ENCODE measurements at places on chromosomes 3 and 15. TPM values are rescaled to one million over a fixed set of nuclear protein-coding genes. Genes with fewer than 3 reads are reported as not detected.

GRCh38 chr15:94253742-94254141 lies 22.4 kb downstream of the MCTP2 start:
- no peak for DNase-seq

LIPC gene
- total RNA-seq = 12.9 TPM

DNA sequence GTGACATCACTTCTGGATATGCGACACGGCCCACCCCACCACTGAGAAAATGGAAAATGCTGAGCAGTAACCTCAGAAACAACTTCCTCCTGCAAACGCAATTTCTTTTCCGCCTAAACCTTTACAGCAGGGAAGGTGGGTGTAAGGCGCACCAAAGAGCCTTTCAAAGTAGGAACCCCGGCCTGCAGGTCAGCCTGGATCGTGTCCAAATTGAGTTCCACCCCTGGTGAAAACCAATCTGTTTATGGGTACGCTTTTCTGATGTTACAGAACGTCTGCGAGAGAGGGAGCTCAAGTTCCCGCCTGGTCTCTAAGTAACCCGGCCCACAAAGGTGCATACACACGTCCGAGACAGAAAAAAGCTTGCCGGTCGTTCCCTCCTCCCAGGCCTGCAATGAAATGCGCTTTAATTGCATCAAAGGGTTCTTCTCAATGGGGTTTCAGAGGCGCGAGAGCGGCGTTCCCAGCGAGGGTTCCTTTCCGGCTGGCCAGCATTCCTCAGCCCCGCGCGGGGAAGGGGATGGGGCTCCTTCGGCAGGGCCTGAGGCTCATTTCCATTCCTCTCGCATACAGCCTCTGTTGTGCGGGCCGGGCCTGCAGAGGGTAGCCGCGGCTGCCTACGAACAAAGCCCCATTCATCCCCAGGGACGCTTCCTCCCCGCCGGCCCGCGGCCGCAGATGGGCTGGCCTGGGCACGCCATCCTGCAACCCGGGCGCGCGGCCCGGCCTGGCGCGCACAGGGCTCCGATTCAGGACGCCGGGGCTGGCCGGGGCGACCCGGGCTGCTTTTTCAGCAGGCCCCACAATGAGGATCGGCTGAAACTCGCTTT lies 138.1 kb downstream of the TMCO5A start:
- DNase-seq = no peak

GRCh38 chr3:38118421-38119247 lies 18.3 kb downstream of the ACAA1 start:
- DNase-seq = no peak

DNA sequence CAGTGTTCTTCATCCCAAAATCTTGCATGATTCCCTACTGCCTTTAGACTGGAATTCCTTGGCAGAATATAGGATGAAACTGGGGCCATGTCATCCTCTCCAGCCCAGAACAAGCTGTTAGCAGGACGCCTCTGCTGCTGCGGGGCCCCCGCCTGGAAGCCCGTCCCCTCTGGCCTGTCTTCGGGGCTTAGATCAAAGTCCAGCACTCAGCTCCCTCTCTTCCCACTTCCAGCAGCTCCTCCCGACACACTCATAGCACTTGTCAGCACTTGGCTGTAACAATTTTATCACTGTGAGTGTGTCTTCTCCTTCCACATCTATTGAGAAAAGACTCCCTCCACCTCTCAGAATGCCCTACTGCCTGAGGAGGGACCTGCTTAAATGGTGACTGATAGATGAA lies 112.0 kb upstream of the HACD2 start:
- DNase-seq = no peak

DNA sequence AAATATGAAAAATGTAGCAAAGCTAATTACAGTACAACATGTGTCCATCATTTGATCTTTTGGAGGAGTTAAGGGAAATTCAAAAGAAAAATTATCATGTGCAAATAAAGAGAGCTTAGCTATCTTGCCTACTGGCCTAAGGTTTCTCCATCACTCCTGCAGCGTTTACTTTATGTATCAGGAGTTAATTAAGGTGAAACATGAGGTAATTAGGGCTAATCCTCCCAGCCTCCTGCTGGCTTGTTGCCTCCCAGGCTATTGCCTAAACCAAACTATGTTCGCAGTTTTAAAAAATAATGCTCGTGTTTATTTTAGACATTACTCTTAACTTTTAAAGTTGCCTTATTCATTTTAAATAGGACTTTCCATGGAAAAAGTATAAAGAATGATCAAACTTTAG lies 367.5 kb downstream of the ROBO2 start:
- DNase-seq = no peak

GRCh38 chr15:80002267-80002666 lies 31.3 kb upstream of the BCL2A1 start:
- no peak for DNase-seq

DNA sequence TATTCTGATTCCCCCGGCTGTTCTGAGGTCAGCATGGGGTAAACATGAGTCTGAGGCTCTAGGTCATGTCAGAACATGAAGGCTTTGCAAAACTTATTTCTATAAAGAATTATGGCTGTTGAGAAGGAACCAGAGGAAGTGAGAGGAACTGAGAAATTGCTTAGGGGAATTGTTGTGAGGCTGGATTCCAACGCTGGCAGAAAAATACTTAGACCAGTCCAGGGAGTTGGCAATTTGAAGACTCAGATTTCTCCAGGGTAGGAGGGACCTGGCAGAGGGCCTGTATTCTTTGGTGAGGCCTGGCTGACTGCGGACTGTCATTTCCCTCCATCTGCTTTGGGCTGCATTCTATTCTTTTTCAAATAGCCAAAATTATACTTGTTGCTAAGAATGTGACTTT lies 155.5 kb downstream of the PLD1 start:
- DNase-seq = no peak

DNA sequence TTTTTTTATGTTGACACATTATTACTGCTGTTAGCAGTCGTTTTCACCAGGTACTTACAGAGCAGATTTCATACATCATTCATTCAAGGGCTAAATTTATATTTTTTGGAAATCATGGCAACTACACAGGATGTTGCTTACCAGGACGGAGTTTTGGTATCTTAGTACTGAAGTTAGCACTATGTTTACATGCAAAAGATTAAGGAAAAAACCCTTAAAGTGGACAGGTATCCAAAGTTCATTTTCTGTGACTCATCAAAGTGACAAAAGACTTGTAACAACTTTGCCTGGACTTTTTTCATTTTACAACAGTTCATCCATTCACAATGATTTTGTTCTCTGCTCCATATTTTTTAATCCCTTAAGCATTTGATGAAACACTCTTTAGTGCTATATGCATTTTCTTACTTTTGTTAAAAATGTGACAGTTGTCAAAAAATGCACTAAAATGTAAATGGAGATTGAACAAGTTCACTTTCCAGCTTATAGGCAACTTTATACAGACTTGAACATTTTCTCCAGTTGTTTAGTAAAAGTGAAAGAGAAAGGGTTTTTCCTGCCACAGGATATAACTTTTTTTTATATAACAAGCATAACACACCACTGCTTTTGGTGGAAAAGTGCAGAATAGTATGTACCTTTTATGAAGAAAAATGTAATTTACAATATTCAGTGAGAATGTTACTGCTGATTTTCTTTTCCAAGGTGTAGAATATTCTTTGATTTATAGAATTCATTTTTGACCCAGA lies 104.1 kb downstream of the STT3B start:
- DNase-seq = no peak

TMEM207 gene
- total RNA-seq = not detected

DNA sequence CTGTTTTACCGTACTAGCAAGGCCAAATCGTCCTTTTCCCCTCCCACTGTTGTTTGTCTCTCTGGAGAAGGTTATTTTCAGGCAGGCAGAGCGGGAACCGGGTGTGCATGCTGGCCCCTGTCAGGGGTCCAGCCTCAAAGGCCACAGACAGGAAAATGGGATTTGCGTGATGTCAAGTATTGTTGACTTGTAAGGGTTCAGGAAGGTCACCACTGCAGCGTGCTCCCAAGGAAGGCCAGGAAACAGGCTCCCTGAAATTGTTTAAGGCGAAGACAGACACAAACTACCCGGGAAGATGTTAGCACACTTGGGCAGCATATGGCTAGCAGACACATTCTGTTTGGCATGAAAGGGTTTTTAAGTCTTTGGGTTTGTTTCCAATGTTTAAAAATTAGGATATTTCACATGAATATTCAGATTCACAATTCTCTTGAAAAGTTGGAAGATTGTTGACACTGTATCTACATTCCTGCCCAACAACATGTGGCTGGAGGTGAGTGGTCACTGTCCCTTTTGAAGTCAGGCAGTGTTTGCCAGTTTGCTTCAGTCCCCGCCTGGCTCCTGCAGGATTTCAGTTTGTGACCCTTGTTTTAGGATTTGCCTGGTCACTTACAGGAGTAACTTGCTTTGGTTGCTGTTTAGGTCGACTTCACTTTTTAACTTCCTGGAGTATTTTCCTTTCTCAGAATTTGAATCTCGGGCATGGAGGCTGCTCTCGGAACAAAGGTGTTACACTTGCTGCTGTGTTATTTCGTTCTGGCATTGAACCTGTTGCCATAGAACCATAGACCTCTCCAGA lies 90.4 kb downstream of the BDH1 start:
- no peak for DNase-seq

- DNase-seq = no peak
Measured at GRCh38 chr3:32240159-32240545, 1.7 kb downstream of the CMTM8 start.

POTEB3 gene
- not detected for total RNA-seq

DNA sequence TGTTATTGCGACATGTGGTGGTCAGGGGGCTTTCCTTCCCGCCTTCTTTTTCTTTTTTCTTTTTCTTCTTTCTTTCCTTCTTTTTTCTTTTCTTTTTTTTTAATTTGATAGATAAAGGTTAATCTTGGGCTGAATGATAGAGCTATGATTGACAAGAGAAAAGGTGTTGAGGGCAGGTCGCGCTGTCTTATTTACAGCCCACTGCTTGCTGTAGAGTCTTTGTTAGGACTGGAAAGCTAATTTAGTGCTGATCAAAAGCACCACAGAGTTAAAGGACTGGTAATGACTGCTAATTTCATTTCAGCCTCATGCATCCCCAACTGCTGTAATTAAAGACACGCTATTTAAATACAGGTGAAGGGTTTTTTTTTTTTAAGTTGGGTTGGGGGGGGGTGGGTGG lies 10.6 kb upstream of the SOX2 start:
- no peak for DNase-seq

MAPK6 gene
- 43.7 TPM for total RNA-seq

- no peak for DNase-seq
Measured at GRCh38 chr3:39707314-39707909, 102.0 kb upstream of the MYRIP start.

DNA sequence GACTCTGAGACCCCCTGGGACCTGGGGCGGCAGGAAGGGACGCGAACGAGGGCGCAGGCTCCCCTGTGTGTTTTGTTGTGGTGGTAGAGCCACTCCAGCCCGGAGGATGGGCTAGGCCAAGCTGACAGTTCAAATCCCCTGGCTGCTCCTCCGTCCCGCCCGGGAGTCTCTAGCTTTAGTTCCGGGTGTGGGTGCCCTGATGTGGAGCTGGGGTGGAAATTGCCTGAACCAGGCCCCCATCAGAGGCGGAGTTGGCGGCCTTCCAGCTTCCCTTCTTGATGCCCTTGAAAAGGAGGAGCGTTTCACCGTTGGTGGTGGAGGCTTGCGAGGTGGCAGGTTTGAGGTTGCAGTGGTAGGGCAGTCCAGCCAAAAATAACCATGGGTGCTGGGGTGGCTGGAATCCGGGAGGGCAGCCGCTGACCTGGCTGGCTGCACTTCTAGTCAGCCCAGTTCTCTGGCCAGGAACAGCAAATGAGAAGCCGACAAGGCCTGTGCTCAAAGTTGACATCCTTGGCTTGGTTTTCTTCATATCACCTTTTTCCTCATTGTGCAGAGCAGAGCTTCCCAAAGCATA lies 817 bp downstream of the CLK3 start:
- no peak for DNase-seq

- no peak for DNase-seq
Measured at GRCh38 chr3:177463863-177464262, 266.6 kb upstream of the TBL1XR1 start.

GRCh38 chr15:87648278-87648677 lies 608.3 kb downstream of the NTRK3 start:
- no peak for DNase-seq

ELL3 gene
- total RNA-seq = 5.1 TPM

DNA sequence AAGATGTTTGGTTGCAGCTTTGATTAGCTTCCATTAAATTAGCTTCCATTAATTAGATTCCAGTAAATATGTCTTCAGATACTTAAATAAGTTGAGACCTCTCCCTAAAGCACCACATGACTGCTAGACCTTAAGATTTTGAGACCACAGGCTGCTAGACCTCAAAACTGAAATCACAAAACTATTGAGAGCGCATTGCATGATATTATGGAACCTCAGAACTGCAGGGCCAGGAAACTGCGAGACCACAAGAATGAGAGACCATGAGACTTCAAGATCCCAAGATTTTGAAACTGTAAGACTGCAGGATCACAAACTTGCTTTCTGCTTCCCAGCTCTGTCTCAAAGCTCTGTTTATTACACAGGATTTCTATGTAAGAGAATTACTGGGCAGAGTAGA lies 87.4 kb downstream of the TRIM42 start:
- no peak for DNase-seq

DNA sequence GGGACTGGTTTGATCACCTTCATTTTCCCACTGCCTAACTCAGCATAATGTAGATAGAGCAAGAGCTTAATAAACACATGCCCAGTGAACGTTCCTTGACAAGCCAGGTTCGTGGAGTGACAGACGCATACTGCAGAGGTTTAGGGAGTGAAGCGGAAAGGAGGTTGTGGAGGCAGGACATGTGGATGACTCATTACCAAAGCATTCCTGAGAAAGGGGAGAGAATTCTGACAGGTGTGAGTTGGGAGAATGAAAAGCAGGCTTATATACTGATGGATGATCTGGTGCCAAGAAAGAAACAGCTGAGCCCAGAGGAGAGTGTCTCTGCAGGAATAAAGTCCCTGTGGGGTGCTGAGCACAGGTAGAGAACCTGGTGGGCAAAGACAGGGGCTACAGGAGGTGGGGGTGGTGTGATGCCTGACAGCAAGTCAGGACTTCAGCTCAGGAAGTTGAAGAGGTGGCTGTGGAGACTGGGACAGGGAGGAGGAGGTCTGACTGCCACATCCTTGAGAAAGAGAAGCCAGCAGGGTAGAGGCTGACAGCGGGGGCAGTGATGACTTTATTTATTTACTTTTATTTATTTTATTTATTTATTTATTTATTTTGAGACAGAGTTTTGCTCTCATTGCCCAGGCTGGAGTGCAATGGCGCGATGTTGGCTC lies 2.4 kb upstream of the RPL29 start:
- no peak for DNase-seq

CHAC1 gene
- total RNA-seq = 23.8 TPM

OR5K2 gene
- total RNA-seq = not detected

DNA sequence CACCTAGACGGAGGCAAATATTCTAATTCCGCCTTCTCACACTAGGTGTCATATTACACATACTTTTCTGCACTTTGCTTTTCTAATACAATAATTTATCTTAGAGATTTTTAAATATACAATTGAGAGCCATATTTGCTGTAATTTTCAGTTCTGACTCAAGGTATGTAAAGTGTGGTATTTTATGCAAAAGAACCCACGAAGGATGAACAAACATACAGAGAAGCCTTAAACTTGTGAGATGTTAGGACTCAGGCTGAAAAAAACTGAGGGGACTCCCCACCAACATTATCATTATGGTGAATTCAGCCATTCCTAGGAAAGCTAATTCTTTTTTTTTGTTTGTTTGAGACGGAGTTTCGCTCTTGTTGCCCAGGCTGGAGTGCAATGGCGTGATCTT lies 9.6 kb downstream of the ZBTB11 start:
- no peak for DNase-seq

GRCh38 chr15:39124155-39124552 lies 456.7 kb upstream of the THBS1 start:
- DNase-seq = no peak

- DNase-seq = no peak
Measured at GRCh38 chr3:129622933-129623332, 16.5 kb upstream of the PLXND1 start.

Data from epithelial cell of proximal tubule (primary cell).